AG04449 (cell line): ENCODE measurements at places on chromosomes 7 and 10.
A peak's percentile ranks its signal among the peaks of the same experiment; 100 is the strongest.

GRCh38 chr7:132450696-132451095 is 125.6 kb downstream of the PLXNA4 start:
- DNase-seq: no peak

DNA sequence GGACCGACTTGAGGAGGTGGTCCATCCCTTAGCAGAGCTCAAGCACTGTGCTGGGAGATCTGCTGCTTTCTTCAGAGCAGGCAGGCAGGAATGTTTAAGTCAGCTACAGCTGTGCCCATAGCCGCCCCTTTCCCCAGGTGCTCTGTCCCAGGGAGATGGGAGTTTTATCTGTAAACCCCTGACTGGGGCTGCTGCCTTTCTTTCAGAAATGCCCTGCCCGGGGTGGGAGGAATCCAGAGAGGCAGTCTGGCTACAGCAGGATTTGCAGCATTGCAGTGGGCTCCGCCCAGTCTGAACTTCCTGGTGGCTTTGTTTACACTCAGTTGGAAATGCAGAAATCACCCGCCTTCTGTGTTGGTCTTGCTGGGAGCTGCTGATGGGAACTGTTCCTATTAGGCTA is 51.2 kb upstream of the SEMA3A start:
- DNase-seq: no peak

- no peak for DNase-seq
Observed at GRCh38 chr7:93228302-93228701, 2.0 kb upstream of the HEPACAM2 start.

DNA sequence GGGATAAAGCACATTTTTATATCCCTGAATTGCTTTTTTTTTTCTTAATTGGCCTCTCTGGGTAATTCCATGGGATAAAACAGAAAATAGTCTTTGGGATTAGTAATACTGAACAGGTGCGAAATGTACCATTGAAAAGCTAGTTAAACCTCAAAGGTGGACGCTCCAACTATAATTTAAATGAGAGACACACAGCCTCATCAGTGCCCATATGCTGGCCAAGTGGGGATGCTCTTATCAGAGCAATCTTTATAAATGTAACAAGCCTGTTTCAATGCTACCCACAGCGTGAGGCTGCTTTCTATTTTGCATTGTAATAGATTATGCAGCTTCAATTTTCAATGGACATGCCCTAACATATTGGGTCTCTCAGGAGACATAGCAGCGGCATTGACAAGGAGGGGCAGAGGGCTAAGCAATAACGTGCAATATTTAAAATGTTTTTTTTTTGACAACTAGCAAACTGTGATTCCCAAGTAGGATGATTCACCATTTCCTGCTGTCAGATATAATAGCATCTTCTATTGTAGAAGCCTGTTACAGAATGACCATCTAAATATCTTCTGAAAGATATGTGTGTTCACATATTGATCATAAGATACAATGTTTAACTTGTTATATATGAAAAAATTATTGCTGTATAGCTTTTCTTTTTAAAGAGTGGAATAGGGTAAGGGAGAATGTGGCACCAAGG is 91.3 kb upstream of the BET1 start:
- no peak for DNase-seq

- peak; percentile 80 for DNase-seq
Observed at GRCh38 chr10:72364239-72364777, 9.6 kb upstream of the DNAJB12 start.

- DNase-seq: no peak
Observed at GRCh38 chr7:96707901-96708774, 1.5 kb downstream of the SEM1 start.

- no peak for DNase-seq
Observed at GRCh38 chr7:4216016-4216415, 466.1 kb upstream of the FOXK1 start.

- DNase-seq: no peak
Observed at GRCh38 chr10:71126432-71126831, 85.9 kb upstream of the UNC5B start.

DNA sequence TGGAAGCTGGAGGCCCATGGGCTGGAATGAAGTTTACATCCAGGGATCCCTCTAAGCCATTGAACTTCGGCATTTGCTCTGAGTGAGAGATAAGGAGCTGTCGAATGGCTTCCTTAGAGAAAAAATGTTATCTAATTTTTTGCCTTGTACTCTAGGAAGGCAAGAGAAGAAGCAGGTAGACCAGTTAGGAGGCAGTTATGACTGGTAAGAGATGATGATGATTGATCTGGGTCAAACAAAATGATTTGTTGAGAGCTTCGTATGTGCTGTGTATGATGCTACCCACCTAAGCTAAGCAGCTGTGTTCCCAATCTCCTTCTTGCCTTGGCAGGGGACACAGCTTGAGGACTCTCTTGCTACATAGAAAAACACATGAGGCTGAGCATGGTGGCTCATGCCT is 370.2 kb downstream of the LRMDA start:
- DNase-seq: no peak

DNA sequence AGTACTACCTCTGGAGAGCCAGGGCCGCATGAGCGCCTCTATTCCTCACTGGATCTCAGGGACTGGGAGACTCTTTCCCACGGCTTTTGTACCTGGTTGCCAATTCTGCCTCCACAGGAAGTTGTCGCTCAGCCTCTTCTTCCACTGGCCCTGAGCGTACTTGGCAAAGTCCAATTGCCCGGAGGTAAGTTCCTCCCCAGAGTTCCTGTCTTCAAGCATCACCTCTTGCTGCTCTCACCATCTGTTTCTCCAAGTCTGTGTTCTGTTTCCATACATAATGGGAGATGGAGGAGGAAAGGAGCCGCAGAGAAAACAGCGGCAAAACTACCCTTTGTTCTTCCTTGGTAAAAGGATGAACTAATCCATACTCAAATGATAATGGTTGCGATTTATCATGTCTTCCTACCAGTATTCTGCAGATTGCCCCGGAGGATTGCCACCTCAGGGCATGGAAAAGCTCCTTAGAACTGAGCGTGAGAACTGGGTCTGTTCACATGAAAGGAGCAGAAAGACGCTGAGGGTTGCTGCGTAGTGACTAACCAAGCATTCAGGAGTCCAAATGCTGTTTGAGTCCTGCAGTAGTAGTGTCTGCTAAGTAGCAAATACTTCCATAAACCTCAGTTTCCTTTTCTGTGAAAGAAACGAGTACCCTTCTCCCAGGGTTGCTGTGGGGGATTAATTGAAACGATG is 170.2 kb upstream of the GLI3 start:
- no peak for DNase-seq

DNA sequence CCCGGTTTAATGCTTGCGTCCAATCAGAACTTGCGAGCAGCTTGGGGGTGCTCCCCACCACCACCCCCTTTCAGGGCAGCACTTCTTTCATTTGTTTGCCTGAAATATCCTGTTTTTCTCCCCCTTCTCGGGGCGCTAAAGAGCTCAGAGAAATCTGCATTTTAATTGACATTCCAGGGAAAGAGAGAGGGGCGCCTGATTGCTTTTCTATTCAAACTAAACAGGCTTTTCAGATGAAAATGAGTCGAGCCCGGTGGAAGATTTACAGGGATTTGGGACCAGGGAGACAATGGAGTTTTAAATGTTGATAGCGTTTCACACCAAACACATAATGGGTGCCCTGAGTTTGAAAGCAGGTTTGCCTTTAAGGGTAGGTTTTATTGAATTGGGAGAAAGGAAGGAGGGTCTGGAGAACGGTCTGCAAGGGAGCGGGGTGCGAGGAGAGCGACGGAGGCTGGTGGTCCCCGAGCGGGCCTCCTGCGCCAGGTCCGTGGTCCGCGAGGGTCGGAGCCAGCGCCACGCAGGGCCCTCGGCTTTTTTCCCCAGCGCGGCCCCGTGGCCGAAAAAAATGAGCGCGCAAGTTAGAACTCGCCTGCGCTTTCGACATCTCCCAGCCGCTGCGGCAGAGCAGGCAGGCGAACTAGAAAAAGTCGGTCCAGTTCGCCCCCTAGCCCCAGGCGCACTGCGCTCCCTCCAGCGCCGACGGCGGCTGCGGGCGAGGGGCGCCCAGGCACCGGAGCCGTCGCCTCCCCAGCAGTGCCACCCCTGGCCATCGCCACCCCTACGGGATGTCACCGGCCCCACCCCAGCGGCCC is 1.3 kb downstream of the FGFR2 start:
- no peak for DNase-seq

DNA sequence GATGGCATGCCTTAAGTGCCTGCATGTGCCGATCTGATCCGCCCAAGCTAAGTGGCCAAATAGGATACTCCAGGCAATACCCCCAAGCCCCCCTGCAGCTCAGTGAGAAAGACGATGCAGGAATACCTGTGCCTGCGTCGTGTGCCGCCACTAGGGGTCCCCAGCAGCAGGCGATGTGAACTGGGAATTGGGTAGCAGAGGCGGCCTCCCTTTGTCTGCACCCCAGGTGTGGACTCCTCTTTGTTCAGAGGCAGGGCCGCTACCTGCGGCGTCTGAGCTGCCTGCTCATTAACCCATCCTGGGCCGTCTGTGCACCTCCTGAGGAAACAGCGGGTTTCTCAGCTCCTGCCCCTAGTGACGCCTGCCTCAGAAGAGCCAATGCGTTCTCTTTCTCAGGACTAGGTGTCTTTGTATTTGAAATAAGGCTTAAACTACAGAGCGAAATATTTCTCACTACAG is 4.8 kb upstream of the CHN2 start:
- DNase-seq: no peak
